ENCODE measurements at places on chromosomes 4 and X.
A peak's percentile ranks its signal among the peaks of the same experiment; 100 is the strongest.

- no peak for DNase-seq
These were observed 760.4 kb upstream of the PABPC4L start for GRCh38 chr4:134961963-134962362.

DNA sequence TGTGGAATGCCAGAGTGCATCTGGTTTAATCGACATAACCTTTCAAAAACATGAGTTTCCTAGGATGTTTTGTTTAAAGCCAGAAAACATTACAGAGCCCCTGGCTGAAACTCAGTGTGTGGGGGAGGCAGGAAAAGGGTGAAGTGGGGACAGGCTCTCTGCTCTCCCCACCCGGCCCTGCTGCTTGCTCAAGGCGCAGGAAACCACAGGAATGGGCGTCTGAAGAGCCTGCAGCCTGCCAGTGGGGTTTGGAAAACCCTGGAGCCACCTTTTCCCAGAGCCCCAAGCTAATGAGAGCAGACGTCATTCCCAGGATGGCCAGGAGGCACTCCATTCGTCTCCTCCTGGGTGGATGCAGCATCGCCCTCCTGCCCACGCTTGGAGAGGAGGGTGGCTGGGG lies 240.6 kb downstream of the AFAP1 start:
- DNase-seq: peak; percentile 70

DNA sequence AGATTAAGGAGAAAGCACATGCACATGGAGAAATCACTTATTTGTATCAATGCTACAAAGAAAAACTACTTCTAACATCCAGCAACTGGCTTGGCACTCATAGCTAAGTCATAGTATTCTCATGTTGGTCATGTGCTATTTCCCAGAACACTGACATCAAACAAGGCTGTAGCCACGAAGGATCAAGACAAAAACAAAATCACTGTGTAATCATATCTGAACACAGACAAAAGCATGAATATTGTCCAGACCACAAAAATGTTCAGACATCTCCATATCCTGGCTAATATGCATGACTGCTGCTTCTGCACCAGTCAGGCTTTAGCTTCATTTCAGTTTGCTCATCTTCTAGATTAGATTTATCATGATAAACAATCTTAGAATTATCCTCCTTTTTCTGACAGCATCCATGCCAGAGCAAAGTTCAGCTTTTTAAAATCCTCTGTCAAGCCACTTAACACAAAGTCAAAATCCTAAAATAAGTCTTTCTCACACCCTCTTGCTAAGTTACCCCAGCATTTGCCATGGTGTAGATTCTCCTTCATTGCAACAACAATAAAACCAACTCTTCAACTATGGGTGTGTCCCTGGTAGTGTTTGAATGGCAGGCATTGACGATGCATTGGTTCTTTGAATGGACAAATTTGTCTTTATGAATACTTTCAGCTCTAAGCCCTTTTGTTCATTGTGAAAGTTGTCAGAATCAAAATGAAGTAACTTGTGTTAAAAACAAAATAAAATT lies 39.1 kb upstream of the NPFFR2 start:
- no peak for DNase-seq

DNA sequence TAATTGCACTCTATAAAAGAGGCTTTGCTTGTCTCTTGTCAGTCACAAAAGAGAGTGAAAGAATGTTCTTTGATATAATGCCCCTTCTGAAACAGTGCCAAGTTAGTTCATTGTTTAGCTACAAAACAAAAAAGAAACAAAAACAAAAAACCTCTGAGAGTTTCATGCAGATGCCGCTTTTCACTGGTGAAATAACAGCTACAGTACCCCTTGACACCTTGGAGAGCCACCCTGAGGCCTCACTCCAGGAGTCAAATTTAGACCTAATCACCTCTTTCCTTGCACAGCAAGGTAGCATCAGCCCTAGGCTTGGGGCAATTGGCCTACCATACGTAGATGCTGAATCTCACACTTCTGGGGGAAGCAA lies 185.2 kb downstream of the UNC5C start:
- no peak for DNase-seq

GRCh38 chr4:145609481-145610427 lies 9.4 kb upstream of the MMAA start:
- DNase-seq: no peak

DNA sequence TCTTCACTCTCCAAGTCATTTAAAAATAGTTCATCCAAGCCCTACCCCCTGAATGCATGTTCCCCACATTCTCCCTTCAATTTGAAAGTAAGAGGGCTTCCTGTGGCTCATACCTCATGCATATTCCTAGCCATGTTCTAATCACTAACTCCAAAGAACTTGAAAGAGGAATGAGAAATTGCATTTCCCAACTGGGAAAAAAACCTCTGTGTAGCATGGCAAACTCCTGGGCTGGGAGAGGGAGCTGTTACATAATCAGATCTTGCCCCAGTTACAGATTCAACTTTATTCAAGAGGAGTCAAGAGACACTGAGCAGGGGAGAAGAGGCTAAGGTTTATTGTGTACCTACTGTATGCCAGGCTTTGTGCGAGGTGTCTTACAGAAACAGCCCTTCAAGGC lies 90.2 kb downstream of the SLC2A9 start:
- DNase-seq: no peak

- DNase-seq: no peak
These were observed at the start of gene ANKRD37 for GRCh38 chr4:185396724-185397385. TSS of gene ANKRD37 (plus strand) at chr4:185396841. CDS start at chr4:185396924, 83 bp downstream.

DNA sequence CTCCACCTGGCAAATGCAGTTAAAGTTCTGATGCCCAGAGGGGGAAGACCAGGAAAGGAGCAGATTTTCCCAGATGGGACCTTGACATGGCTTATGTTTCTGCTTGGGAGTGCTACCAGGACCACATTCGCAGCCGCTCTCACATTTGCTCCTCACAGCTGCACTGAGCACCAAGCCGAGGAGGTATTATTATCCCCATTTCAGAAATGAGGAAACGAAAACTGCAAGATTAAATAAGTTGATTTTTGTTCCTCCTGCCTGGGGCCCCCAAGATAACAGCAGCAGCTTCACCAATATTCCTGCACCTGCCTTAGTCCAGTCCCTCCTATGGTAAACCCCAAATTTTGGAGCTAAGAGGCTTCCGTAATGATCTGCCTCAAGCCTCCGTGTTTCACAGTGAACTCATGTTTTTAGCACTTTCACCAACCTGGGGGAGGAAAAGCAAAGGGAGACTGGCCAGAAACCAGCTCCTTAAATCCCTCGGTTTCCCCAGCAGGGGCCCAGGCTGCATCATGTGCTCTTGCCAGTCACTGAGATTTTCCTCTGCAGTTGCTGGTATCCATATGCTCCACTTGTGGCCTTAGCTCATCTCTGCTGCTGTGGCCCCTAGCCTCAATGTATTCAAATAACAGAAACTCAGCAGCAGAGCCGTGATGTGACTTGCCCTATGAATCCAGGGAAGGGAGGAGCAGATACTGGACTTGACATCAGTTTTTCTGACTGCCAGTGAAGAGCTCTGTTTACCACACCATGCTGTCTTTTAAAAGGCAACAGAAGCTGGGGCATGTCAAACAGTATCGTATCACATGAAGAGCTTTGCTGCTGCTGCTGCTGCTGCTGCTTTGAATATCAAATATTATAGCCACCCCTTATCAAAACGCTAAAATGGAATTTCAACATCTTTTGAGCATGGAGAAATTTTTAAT lies 95.5 kb upstream of the KLHL13 start:
- no peak for DNase-seq

DNA sequence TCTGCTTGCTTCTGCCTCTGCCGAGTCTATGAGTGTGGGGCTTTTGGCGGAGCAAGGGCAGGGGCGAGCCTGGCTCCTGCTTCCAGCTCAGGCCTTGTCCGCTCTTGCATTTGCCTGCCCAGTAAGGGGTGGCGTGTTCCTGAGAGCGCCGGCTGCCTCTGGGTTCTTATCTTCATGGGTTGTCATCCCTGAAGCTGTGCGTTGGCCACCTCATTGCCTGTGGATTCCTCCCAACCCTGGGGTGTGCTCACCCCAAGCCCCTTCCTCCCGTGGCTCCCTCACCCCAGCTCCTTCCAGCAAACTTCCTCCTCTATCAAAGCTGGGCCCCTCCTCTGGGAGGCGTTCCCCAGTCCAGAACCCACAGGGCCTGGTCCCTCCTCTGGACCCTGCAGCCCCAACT lies 17.5 kb downstream of the SH3BP2 start:
- DNase-seq: no peak

- no peak for DNase-seq
These were observed 39.7 kb upstream of the DHRSX start for GRCh38 chrX:2540426-2540947.

DNA sequence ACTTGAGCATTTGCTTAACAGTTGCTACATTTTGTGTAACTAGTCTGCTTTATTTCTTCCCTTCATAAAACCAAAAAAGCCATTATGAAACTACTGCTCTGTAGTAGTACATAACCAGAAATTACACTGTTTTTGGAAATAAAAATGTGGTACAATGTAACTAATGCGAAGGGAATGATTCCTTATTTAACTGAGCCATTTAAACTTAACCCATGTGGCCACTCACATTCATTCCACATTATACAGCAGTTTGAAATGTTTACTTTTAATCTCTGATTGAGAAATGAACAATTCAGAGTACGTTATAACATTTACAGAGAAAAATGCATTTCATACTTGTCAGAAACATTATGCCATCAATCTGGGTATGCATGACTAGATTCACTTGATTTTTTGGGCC lies 94.2 kb downstream of the NYX start:
- DNase-seq: peak; percentile 23

DNA sequence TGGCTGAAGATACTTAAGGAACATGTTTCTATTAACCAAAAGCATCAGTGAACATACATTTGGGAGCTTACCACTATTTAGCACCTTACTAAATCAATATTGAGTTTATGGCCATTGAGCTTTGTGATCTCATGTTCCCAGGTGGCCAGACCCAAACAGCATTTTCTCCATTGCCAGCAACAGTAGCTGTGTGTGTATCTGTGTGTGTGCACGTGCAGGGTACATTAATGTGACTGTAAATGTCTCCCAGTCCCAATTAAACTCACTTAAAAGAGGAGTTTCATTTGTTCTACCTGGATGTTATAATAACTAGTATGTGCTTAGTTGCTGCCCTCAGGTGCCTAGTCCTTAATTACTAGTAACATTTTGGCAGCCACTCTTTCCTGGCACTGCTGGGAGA lies 282.4 kb downstream of the NR3C2 start:
- no peak for DNase-seq

DNA sequence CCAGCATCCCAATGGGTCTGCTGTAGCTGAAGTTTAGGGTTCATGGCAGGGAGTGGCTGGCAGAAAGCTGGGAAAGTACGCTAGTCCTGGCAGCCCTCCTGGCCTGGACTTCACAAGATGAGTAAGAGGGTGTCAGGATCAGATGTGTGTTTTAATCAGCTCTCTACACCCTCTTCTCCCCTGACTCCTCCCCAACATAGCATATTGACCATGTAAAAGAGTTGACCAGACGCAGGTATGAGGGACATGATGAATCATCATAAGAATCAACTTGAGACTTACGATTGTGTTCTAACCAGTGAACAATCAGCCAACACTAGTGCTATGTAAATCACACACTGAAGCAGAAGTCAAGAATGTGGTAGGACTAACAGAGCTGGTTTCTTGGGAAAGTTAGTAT lies 5.3 kb downstream of the SOWAHB start:
- DNase-seq: no peak

DNA sequence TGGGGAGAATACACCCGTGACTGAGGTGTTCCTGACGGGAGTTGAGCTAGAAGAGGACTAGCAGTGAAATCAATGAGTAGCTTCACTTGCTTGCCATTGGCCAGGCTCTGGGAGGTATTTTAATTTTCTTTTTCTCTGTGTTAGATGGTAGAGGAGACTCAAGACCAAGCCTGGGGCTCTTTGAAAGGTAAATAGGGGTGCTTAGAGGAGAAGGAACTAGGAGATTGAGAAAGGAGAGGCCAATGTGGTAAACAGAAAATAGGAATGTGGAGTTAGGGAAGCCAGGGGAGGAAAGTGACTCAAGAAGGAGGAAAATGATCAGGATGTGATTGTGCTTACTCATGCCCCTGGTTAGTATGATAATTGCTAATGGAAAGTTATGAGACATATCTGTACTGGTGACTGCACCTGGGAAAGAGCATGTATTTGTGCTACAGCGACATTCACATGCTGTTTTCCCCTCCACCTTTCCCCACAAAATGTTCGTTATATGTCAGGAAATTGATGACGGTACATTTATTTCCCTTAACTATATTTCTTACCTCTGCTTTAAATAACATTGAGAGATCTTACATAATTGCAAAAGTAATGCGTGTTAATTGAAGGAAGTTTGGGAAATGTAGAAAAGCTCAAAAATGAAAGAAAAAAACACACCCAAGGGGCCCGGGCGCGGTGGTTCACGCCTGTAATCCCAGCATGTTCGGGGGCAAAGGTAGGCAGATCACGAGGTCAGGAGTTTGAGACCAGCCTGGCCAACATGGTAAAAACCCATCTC lies 16.9 kb upstream of the LRBA start:
- DNase-seq: no peak

Data from AG04449 (cell line).